ENCODE measurements at places on chromosomes 16 and 17.

DNA sequence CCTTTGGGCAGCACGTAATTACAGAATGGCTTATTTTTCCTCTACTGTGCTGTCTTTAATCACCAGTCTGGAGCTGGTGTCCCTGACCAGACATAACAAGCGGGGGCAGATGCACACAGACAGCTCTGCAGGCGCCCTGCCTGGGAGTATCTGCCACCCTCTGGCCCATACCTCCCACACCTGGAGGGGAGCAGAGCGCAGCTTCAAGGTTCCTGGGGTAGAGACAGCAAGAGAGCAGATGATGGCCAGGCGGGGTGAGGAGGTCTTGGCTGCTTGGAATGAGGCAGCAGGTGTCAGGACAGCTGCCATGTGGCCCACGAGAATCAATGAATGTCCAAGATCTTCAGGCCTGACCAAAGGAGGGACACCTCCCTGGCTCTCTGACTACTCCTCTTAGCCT lies 23.8 kb downstream of the TMEM94 start:
- DNase-seq = no peak

GRCh38 chr17:35730400-35731005 lies 936 bp upstream of the RASL10B start:
- DNase-seq = no peak

- no peak for DNase-seq
Measured at GRCh38 chr17:1398028-1398427, 2.0 kb downstream of the YWHAE start.

DNA sequence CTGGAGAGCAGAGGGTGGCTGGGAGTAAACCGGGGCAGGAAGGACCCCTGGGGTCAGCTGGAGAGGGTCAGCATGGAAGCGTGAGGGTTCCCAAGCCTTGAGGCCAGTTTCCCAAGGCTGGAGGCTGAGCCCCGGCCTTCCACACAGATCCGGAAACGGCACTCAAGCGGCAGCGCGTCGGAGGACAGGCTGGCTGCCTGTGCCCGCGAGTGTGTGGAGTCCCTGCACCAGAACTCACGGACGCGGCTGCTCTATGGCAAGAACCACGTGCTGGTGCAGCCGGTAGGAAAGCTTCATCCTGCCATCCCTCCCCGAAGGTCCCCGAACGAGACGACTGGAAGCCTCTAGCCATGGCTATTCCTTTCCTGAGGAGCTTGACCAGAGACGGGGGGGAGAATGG lies 26.0 kb downstream of the SGSM2 start:
- DNase-seq = no peak

- peak; percentile 47 for DNase-seq
Measured at GRCh38 chr16:30010844-30011713, at the start of gene DOC2A. Gene DOC2A, minus strand, starts transcription at chr16:30011027. Its CDS starts 805 bp downstream, at chr16:30010222.

DNA sequence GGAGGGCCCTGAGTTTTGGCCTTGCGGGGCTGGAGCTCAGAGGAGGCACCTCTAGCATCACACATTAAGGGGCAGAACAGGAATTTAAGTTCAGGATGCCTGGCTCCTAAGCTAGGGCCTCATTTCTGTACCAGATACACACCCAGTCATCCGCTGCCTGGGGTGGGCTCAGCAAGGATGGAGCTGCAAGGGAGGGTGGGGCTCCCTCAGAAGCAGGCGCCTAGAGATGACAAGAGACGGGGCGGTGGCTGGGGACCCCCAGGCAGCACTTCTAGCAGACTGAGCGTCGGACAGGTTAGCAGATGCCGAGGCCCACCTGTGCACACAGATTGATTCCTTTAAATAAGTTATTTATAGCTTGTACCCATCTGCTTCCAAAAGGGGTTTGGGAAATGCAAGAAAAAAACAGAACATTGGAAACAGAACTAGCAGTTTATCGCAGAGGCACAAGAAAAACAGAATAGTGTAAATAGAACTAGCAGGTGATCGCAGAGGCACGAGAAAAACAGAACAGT lies 47.6 kb upstream of the CBFA2T3 start:
- no peak for DNase-seq

GRCh38 chr17:47717979-47718621 lies 14.9 kb upstream of the TBX21 start:
- no peak for DNase-seq

DNA sequence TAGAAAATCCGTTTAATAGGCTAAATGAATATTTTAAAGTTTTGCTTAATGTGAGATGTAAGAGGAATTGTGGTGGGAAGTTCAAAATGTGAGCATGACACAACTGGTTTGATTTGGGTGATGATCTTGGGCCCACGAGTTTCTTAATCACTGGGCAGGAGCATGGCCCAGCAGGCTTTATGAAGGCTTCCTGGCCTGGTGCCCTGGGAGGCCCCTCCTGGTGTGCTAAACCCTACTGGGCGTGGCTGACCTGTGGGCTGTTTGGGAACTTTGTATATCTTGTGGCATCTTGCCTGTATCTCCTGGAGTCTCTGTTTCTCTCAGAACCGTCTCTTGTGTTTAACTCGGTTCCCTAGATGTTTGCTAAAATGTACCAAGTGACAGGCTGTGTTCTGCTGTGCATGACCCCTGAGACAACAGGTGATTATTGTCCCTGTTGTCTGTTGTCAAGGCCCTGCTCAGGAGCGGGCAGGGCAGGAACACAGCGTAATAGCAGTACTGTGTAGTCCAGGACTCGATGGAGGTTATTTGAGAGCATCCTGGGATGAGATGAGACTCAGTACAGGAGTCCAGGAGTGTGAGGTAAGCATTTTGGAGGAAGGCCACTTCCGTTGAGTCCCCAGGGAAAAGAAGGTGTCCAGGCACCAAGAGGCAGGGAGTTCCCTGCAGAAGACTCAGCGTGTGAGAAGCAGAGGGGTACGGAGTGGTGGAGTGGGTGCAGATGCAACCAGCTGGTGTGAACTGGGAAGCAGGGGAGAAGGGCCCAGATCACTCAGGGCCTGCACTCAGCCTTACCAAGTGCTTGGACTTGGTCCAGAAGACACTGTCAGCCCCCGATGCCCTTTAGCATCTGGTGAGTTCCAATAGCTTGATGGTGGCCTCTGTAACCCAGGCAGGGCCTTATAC lies 48.5 kb downstream of the B9D1 start:
- DNase-seq = no peak

DNA sequence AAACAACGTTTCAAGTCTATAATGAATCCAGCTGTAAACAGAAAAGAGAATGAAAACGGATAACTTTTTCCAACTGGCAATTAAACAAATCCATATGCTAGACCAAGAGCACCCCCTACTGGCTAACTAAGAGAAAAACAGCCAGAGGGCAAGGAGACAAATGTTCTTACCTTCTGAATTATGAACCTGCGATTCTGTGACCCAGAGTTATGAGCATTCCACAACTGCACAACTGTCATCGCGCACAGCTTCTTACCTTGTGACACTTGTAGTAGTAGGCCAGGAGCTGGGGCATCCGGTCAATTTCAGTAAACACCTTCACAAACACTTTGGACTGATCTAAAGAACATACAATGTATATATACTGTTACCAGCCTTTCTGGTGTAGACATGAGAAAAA lies 18.6 kb downstream of the COG7 start:
- peak; percentile 60 for DNase-seq

- DNase-seq = no peak
Measured at GRCh38 chr16:74887084-74887483, 97.8 kb downstream of the WDR59 start.

DNA sequence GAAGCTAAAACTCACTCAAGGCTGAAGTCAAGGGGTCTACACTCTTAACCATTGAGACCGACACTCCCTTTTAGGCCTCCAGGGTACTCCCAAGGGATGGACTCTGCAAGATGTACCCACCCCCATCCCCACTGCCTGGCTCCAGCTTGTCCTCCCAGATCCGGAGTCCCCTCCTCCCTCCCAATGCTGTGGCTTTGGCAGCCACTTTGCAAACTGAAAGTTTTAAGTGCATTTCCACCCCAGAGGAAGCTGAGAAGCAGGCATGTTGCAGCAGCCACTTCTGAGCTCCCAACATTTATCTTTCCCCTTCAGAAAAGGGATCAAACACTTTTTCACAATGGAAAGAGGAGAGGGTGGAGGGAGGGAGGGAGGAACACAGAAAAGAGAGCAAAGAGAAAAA lies 115.2 kb downstream of the COPRS start:
- no peak for DNase-seq

GRCh38 chr16:53892155-53892554 lies 188.2 kb downstream of the FTO start:
- peak; percentile 68 for DNase-seq

DNA sequence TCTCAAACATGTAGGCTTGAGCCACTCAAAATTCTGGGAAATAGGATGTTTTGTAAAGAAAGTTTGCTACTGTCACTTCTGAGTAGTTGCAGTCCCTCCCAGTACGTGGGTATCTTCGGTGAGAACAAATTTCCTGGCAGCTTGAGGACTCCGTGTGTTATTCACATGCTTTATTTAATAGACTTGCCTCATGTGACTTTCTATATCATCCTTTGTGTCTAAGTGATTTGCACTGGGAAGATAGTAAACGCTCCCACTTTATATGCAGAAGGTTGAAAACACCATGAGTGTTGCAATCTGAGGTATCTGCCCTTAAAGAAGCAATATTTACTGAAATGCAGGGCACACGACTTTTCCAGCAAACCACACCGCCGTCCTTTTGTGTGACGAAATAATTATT lies 643.7 kb downstream of the MAF start:
- DNase-seq = no peak

DNA sequence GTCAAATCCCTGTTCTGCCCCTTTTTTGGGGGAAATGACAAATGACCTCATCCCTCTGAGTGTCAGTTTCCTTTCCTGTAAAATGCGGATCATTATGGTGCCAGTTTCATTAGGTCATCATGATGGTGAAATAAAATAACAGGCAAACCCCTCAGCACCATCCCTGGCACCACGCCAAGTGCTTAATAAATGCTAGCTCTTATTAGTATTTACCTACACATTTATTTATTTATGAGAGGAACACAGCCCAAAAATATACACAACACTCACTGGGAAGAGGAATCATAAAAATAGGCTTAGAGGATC lies 28.6 kb upstream of the GPRC5B start:
- DNase-seq = no peak

DNA sequence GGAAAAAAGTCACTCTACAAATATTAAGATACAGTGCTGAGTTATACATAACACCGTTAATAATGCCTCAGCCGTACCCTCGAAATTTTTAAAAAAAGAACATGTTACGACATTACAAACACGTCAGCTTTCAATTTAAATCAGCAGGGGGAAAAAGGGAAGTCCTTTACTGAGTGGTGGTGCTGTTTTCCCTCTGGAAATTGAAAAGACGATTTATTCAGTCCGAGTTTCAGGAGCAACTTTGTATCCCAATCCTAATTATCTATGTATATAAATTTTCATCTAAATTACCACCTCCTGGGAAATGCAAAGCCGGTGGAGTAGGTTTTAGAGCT lies 1.3 kb downstream of the NETO2 start:
- DNase-seq = no peak

DNA sequence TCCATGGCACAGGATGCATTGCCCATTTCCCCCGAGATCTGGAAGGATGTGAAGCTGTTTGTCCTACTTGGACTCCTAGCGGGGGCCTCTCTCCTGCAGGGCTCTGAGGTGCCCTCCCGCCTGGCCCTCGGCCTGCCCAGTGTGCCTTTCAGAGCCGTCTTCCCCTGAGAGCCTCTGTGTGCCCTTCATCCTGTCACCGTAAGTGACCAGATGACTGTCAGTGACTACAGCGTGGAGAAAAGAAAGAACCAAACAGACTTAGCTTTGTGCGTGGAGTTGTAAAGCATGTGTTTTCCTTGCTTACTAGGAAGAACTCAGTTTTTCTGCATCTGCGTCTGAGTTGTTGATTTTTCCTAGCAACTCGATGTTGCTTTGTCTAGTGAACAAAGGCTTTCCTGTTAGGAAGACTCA lies 56.1 kb downstream of the BANP start:
- DNase-seq = no peak

GRCh38 chr16:48180868-48181480 lies 25.2 kb upstream of the ABCC12 start:
- no peak for DNase-seq

GRCh38 chr16:69553332-69553731 lies 12.4 kb upstream of the NFAT5 start:
- DNase-seq = no peak

- DNase-seq = no peak
Measured at GRCh38 chr17:933312-934073, 46.1 kb downstream of the NXN start.

GRCh38 chr17:7478276-7479212 lies 887 bp downstream of the ZBTB4 start:
- DNase-seq = peak; percentile 68

- DNase-seq = no peak
Measured at GRCh38 chr17:77036136-77036840, 104.5 kb upstream of the SEC14L1 start.

- no peak for DNase-seq
Measured at GRCh38 chr16:53597776-53598175, 94.8 kb upstream of the AKTIP start.

DNA sequence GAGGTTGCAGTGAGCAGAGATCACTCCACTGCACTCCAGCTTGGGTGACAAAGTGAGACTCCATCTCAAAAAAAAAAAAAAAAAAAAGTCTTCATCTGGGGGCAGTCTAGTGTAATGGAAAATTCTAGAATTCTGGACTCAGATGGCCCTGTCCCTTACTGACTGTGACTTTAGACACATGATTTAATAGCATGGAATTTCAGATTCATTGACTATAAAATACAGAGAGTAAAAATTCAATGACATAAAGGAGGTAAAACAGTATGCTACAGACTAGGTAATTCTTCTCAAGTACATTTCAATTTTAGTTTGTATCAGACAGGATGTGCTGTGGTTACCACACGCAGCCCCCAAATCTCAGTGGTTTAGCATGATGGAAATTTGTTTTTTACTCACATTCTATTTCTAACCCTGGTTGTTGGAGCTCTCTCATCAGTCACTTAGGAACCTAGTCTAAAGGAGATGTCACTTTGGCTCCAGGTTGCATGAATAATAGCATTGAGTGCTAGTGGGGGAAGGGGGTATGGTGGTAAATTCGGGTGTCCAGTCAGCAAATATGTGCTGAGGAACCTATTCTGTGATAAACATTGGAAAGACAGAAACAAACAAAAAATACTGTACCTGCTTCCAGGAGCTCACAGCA lies 444.0 kb downstream of the XYLT1 start:
- peak; percentile 33 for DNase-seq

DNA sequence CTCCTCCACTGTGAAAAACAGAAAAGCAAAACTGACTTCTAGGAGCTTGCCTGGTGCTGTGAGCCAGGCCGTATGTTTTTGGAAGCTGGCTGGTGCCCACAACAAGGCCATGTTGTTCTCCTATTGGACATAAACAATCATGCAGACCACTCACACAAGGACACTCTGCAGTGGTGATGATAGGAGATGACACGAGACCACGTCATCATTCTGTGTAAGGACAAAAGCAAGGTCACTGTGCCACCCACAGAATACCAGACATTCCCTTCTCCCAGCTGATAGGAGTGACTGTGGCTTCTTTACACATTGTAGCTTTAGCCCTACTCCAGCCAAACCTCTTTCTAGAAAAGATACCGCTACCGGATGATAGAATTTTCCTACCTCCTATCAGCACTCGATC lies 47.7 kb upstream of the LCMT1 start:
- DNase-seq = no peak

GRCh38 chr16:9977333-9977897 lies 204.8 kb downstream of the GRIN2A start:
- no peak for DNase-seq

- DNase-seq = no peak
Measured at GRCh38 chr17:50375858-50376538, 3.0 kb downstream of the EME1 start.

- peak; percentile 10 for DNase-seq
Measured at GRCh38 chr16:81374550-81374949, 59.8 kb downstream of the GAN start.

Data from activated CD4-positive, alpha-beta T cell treated with anti-CD3 and anti-CD28 coated beads, Interleukin-2, amount 10 ng/mL, durations not matched to agents 7 days and 5 days (primary cell).